ENCODE measurements at places on chromosomes 1 and 21.

DNA sequence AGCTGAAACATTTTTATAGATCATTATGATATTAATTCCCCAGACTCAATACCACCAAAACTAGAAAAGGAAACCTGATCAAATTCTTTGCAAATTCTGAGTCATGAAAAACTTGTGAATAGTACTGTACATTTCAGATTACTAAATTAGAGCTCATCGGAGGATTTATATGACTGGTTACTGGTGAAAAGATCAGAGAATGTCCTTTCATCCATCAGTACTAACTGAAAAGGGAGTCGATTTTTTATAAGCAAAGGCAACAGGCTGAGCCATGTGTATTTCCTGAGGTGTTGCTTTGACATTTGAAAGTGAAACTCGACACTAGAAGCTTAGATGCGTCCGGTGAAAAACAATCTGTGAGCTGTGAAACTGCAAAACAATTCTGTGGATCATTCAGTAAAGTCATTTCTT lies 155.7 kb downstream of the TNFSF18 start:
- peak; percentile 94 for DNase-seq

GRCh38 chr1:66210635-66211244 lies 323.2 kb upstream of the SGIP1 start:
- no peak for DNase-seq

- DNase-seq, result no peak
These were observed 12.1 kb upstream of the AIM2 start for GRCh38 chr1:159088546-159089183.

- no peak for DNase-seq
These were observed 2.9 kb downstream of the LHX9 start for GRCh38 chr1:197920067-197920396.

DNA sequence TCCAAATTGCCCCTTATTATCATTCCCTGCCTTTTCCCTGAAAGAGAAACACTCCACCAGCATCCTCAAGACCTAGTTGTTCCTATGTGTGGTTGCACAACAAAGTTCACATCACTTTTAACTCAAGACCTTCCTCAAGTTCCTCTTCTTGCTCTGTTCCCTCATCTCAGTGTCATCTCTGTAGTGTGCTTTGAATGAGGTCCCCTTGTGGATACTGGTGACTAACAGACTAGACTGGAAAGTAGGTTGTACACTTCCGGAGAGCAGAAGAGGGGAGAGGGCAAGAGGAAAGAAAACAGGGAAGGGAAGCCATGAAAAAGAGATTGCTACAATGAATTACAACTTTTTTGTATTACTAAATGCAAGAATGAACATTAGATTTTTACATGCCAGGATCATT lies 853.8 kb downstream of the USP25 start:
- no peak for DNase-seq

DNA sequence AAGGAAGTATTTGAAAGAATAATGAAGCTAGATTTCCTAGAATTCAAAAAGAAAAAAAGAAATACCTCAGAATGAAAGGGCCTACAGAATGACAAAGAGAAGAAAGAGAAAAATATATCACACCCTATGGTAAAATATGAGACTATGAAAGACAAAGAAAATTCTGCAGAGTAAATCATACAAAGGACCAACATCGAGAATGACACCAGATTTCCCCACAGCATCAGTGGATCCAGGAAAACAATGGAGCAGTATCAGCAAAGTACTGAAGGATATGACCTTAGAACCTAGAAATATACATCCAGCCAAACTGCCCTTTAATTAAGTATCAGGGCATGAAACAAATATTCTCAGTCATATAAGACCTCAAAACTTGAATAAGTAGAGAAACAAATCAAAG lies 21.2 kb upstream of the IFNAR2 start:
- no peak for DNase-seq

DNA sequence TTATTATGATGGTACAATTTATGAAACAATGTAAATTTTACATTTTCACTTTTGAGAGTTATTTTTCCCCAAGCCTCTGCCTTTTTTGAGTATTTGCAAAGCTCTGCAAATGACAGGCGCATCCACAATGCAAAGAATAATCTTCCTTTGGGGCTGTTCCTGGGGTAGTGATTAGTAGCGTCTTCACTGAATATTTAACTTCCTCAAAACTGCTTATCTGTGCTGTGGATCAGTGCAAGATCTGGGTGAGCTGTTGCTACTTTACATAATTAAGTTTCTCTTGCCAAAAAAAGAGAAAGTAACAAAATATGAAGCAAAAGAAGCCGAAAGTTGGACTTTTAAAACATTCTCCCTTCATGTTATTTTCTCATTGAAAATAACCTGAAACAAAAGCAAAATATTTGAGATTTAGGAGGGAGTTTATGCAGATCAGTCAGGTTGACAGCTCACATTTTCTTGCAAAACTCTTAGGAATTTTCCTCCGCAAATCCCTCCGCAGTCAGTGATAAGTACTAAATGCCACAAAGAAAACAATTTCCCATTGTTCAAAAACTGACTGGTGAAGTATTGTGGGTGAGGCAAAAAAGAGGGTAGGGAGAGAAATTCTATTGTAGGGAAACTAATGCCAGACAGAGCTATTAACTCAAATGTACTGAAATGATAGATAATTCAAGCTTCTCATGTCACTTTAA lies 276.4 kb upstream of the B3GALT2 start:
- no peak for DNase-seq

- DNase-seq, result no peak
These were observed 11.7 kb upstream of the SYPL2 start for GRCh38 chr1:109454497-109455133.

DNA sequence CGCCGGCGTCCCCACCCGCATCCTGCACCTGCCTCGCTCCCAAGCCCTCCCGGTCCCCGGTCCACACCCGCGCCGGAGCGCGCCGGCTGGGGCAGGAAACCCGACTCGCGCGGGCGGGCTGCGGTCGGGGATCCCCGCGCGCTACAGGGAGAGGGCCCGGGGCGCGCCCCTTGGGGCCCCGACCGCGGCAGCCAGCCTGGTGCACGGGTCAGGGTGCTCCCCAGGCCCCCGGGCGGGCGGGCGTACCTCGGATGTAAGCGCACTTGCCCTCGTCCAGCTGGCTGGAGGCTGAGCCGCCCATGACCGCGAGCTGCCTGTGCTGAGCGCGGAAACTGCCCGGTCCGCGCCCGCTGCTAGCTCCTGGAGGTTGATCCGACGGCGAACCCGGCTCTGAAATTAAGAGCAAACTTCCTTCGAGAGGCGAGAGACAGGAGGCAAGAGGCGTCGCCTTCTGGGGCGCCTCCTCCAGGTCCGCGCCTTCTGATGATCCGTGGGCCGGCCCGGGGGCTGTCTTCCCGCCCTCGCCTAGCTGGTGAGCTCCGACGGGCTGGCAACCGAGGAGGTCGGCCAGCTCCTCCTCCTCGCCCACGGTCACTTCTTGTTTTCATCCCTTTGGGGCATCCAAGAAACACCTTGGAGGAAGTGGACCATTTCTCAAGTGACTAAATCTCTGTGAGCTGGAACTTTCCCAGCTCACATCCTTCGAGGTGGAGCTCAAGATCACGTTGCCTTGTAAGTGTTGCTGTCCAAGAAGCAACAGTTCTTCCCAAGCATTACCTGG lies at the start of gene NIBAN1:
NIBAN1 (minus strand) TSS at position 453 of the 781 bp plus-strand sequence; CDS start at position 301, 152 bp downstream.
- DNase-seq, result peak; percentile 58

DNA sequence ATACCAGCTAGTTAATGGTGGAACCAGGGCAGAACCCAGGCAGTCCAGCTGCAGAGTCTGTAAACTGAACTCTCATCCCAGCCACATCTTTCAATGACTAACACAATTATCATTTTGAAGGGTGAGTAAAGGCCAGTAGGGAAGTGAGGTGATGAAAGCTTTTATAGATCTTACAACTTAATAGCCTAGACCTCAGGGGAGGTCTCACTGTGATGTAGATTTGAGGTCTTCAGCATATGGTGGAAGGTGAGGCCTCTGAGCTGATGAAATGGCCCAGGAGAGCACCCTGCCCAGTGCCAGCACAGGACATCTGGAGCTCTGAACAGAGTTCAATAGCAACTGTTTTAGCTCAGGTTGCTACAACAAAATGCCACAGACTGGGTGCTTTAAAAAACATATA lies 44.8 kb upstream of the POU2F1 start:
- DNase-seq, result no peak

GRCh38 chr1:98766255-98766654 lies 104.7 kb downstream of the SNX7 start:
- no peak for DNase-seq

DNA sequence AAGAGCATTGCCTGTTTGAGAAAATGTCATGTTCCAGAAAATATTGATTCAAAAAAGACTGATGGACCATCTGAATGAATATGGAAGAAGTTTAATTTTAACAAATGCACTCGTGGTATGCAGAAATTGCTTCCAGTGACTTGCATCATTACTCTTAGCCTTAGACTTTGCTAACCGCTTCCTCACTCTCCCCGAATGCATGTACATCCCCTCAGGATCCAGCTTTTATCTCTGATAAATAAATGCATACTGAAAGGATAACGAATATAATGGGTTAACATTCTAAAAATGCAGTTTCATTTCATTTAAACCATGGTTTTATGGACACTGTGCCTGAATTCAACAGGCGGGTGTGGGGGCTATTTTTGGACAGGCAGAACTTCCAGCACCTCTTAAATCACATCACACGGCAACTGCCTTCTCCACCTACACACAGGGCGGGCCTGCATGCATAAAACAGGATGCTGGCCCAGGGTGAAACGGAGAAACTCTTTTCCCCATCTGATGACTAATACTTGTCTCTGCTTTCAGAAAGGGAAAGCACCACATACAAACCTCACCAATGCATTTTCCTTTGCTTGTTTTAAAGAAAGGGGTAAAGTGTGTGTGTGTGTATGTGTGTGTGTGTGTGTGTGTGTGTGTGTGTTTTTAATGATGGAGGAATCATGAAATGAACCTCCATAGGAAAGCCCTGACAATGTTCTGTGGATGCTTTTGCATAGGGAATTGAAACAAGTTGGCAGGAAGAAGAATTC lies 48.7 kb downstream of the SPAG17 start:
- DNase-seq, result peak; percentile 17

DNA sequence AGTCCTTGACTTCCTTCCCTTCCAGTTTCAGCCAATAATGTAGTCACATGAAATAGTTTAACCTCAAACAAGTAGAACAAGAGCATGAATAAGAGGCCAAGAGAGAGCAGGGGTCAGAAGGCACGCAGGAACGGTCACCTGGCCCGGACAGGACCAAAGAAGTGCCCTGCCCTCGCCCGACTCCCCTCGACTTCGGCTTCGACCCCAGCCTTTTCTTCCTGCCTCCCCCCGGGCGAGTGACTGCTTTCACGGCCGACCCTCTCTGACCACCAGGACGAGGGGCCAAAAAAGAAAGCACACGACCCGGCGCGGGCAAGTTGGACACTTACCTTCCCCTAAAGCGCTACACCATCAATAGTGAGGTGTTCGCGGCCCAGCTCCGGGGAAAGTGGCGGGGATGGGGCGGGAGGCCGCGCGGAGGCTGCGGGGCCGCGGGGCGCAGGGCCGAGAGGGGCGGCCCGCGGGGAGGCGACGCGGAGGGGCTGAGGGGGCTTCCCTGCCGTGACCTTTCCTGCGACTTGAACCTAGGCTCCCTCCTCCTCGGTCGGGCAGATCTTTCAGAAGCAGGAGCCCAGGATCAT lies 519 bp downstream of the RERE start:
- peak; percentile 57 for DNase-seq

- no peak for DNase-seq
These were observed 54.8 kb downstream of the NR5A2 start for GRCh38 chr1:200082329-200082728.

GRCh38 chr1:234838182-234838581 lies 228.2 kb upstream of the IRF2BP2 start:
- DNase-seq, result no peak

DNA sequence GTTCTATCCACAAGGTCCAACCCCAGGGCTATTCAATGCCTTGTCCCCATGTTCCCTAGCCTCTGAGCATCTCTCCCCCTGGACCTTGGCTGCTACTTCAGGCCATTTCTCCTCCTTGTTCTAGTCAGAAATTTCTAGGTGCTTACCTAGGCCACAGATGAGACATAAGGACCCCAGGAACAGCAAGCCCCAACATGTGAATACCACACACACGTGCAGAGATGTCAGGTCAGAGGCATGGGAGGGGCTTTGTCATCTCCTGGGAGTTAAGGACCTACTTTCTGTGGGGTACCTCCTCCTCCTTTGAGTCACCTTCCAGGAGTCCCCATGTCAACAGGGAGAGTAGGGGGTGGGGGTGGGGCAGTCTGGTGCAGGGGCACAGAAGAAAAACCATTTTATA lies 7.1 kb upstream of the RGS16 start:
- no peak for DNase-seq

- no peak for DNase-seq
These were observed 10.7 kb downstream of the NRIP1 start for GRCh38 chr21:15054089-15054488.

- no peak for DNase-seq
These were observed 565.0 kb downstream of the KCNT2 start for GRCh38 chr1:196043268-196043667.

DNA sequence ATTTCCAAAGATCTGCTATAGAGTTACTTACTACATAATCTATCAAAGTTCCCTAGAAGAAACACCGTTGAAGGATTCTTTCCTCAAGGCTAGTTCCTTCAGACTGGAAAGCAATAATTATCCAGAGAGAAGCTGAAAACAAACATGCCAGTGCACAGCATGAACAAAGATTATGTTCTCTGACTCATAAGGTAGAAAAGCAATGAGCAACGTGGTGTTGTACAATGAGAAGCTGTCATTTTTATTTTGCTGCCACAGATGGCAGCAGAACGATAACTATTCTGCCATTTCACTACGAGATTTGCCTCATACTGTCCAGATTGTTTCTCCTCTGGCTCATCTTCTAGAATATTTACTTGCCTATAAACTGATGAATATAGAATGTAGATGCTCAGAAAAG lies 10.7 kb downstream of the EXTL2 start:
- DNase-seq, result no peak

DNA sequence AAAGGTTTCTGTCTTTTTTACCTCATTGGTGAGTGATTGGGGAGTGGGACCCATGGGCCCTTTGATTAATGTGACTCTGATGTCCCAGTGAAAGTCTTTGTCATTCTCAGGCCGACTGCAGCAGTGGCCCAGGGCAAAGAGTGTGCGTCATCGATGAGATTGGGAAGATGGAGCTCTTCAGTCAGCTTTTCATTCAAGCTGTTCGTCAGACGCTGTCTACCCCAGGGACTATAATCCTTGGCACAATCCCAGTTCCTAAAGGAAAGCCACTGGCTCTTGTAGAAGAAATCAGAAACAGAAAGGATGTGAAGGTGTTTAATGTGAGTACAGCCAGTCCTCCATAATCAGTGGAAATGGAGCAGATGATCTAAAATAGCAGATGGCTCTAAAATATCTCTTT lies 19.4 kb downstream of the NTPCR start:
- no peak for DNase-seq

- no peak for DNase-seq
These were observed 27.3 kb upstream of the MED18 start for GRCh38 chr1:28301368-28302174.

GRCh38 chr1:199821029-199821779 lies 206.3 kb upstream of the NR5A2 start:
- no peak for DNase-seq

GRCh38 chr21:36104317-36105300 lies 30.3 kb upstream of the CBR3 start:
- DNase-seq, result no peak

- DNase-seq, result no peak
These were observed 1087.2 kb upstream of the B3GALT2 start for GRCh38 chr1:194273660-194274059.
